Cerebellar nuclear complex (tissue), 1 donor: ENCODE measurements at places on chromosomes 13 and 19.

DNA sequence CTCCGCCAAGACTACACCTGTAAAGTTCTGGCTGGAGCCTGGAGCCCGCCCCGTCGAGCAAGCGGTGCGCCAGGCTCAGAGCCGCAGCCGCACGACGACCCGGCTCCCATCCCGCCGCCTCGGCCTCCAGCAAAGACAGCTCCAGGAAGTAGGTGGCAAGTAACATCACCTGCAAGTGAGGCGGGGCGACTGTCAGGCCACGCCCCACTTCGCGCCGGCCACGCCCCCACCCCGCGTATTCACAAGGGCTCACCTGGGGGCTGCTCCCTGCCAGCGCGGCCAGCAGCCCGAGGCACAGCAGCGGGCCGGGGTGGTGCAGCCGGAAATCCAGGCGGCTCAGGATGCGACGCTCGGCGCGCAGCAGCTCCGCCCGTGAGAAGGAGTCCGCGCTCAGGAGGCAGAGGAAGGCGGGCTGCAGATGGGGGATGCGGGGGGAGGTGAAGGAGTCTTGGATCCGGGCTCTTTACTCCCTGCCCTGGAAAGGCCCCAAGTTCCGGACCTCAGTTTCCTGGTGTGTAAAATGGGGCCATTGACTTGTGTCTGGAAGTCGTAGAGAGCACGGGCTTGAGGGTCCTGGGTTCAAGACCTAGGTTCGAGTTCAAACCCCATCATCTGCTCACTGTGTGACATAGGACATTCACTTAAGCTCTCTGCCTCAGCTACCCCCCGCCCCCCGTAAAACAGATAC, 3.2 kb downstream of the CCNP start:
- DNase-seq, result no peak

DNA sequence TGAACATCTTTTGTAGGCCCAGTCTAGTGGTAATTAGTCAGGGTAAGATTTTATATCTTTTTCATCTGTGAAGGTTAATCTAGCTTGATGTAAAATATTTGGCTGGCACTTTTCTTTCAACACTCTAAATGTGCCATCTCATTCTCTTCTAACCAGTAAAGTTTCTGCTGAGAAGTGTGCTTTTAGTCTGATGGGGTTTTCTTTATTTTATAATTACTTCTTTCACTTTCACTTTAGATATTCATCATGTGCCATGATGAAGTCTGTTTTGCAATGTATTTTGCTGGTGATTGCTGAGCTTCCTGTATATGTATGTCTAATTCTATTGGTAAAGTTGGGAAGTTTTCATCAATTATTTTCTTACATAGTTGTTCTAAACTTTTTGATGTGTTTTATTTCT, 31.9 kb downstream of the ZNF726 start:
- DNase-seq, result no peak

DNA sequence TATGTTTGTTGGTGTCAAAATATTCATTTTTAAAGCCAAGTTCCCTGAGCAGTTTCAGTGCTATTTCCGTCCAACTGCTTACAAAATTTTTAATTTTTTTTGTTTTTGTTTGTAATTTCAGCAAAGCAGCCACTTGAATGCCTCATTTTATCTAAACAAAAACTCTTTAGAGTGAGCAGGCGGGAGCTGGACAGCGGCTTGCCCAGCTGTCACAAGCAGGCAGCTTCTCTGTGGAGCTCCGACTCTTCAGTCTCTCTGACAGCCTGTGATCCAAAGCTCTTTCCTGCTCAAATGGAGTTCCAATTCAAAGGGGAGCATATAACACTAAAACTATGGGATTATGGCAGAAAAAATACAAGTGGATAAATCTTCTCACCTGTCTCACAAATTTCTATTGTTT, 618.3 kb upstream of the PCDH20 start:
- no peak for DNase-seq

DNA sequence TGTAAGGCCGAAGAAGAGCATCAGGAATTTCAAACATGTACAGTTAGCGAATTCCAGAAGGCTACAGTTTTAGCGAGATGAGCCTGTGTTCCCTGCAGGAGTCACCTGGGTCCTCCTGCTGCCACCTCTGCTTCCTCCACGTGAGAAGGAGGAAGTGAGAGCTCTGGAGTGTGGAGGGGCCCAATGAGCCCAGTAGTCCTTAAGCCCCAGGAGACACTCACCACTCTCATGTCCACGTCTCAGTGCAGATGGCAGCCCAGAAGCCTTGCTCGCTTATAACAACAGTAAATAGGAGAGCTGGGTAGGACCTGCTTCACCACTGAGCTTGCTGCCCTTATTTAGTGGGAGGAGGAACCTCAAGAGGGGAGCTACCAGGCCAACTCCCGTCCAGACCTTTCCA, 44.3 kb downstream of the SERP2 start:
- DNase-seq, result no peak

- no peak for DNase-seq
These were observed 172.1 kb downstream of the NUFIP1 start for GRCh38 chr13:44817131-44817671.

DNA sequence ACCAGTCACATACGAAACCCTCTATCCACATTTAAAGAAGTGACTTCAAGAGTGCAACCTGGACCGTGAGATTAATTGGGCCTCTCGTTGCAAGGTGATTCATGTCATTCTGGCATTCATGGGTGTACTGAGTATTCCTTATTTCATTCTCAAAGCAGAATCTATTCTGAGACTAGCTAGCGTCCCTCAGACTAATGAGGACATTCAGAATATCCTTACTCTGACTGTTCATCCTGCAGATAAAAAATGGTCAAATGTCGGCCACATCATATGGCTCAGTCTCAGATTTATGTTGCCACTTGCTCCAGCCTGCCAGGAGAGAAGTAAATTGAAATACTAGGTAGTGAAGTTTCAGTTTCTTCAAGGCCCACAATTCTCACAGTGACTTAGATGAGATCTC, 7.3 kb downstream of the ACOD1 start:
- DNase-seq, result no peak

DNA sequence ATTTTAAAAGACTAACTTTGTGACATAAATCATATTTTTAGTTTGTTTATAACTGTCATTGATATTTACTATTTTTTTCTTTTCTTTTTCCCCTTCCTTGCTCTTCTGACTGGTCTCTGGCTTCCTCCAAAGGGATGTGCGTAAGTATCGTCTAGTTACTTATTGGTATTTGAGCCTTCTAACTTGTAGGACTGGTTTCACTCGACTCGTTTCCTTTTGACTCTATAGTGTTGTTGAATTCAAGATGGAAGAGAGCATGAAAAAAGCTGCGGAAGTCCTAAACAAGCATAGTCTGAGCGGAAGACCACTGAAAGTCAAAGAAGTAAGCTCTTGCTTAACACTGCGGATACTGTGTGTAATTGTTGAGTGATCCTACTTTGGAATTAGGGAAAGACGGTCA, 18.6 kb downstream of the HNRNPM start:
- no peak for DNase-seq

GRCh38 chr13:113196970-113197737, 11.3 kb downstream of the PCID2 start:
- no peak for DNase-seq

GRCh38 chr19:39370735-39371134, 20.2 kb downstream of the PAF1 start:
- no peak for DNase-seq

- no peak for DNase-seq
These were observed 9.2 kb upstream of the ALOX5AP start for GRCh38 chr13:30726192-30726591.

DNA sequence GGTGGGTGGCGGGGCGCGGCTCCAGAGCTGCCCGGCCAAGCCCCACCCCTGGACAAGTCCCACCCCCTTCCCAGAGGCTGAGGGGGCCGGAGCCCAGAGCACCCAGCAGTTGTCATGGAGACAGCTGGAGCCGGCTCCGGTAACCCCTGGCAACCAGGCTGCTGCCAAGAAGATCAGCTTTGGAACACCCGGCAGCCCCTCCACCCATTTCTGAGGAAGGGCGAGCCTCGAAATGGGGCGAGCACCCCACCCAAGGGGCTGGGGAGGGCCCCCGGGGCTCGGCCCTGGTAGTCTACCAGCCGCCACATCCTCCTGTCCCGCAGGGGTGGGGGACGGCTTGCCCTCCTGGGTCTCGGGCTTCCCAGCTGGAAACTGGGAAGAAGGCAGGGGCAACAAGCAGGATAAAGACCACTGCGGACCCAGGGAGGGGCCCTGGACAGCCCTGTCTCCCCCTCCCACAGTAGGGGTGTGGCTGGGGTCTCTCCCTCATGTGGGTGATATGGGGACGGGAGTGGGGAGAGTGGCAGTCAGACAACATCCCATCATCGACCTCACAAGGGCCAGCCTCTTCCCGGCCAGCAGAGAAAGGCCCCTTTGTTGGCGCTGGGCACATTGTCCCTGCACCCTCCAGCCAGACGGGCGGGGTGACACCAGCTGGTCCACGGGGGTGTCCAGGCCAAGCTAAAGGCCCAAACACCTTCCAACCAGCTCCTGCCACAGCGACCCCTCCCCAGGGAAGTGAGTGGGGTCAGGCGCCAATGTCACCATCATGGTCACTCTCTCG, 1.5 kb downstream of the CERS1 start:
- DNase-seq, result no peak

DNA sequence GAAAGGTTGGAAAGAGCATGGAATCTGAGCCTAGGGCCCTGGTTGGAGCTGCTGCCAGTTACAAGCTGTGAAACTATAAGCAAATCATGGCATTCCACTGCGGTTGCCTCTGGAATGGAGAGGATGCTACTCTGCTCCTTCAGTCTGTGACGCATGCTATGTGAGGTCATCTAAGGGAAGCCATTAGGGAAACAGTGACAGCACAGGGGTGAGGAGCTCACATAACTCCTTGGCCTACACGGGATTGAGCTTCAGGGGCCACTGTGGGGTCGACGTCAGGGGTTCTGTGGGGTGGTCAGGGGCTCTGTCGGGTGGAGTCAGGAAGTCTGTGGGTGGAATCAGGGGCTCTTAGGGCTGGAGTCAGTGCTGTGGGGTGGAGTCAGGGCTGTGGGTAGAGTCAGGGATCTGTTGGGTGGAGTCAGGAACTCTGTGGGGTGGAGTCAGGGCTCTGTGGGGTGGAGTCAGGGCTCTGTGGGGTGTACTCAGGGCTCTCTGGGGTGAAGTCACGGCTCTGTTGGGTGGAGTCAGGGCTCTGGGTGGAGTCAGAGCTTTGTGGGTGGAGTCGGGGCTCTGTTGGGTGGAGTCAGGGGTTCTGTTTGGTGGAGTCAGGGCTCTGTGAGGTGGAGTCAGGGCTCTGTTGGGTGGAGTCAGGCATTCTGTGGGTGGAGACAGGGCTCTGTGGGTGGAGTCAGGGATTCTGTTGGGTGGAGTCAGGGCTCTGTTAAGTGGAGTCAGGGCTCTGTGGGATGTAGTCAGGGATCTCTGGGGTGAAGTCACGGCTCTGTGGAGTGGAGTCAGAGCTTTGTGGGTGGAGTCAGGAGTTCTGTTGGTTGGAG, 35.8 kb upstream of the MEDAG start:
- no peak for DNase-seq

GRCh38 chr13:97387485-97387839, 46.5 kb upstream of the RAP2A start:
- DNase-seq, result no peak

GRCh38 chr13:31365630-31366029, 165.9 kb downstream of the B3GLCT start:
- DNase-seq, result no peak

GRCh38 chr19:7554990-7555864, 19.7 kb downstream of the PNPLA6 start:
- no peak for DNase-seq
